Temporal lobe (tissue), 4 donors: ENCODE measurements at places on chromosomes 6 and 20. TPM values are rescaled to one million over a fixed set of nuclear protein-coding genes. Genes with fewer than 3 reads are reported as not detected.

The PGBD1 gene
- total RNA-seq: 15.5 TPM

The GABRR2 gene
- 0.25 TPM for total RNA-seq

The RIN2 gene
- 9.3 TPM for total RNA-seq

The ERMARD gene
- 18.9 TPM for total RNA-seq

The MDFI gene
- 8.4 TPM for total RNA-seq

The NNAT gene
- 345 TPM for total RNA-seq

The PLN gene
- 0.74 TPM for total RNA-seq

The HLA-DMB gene
- 0.49 TPM for total RNA-seq

The LRFN2 gene
- 17.9 TPM for total RNA-seq

The SLC52A3 gene
- 0.49 TPM for total RNA-seq

The SIRPB2 gene
- total RNA-seq: 0.49 TPM

The SYTL3 gene
- 3.0 TPM for total RNA-seq

The C20orf141 gene
- not detected for total RNA-seq

The POU5F1 gene
- total RNA-seq: not detected

The RIPOR2 gene
- total RNA-seq: 21.4 TPM

The POM121L2 gene
- total RNA-seq: not detected

The SLC4A11 gene
- under 0.01 TPM for total RNA-seq

The B3GAT2 gene
- total RNA-seq: 23.4 TPM

The RAET1L gene
- 0.25 TPM for total RNA-seq

The OR12D3 gene
- total RNA-seq: not detected

The CGAS gene
- total RNA-seq: 1.2 TPM

The TMC2 gene
- total RNA-seq: 3.4 TPM

The SOX18 gene
- total RNA-seq: 1.2 TPM

The TMEM217 gene
- total RNA-seq: 0.49 TPM

The NTSR1 gene
- total RNA-seq: 5.7 TPM

The SIRPD gene
- not detected for total RNA-seq

The COL11A2 gene
- 1.2 TPM for total RNA-seq

The EYS gene
- 2.0 TPM for total RNA-seq

The ALDH8A1 gene
- total RNA-seq: 0.74 TPM

The BACH2 gene
- 63.4 TPM for total RNA-seq

The MAPK13 gene
- 1.2 TPM for total RNA-seq

The RING1 gene
- 16.7 TPM for total RNA-seq
